Colonic mucosa (tissue), 4 donors: ENCODE measurements at places on chromosomes 16 and 17. TPM values are rescaled to one million over a fixed set of nuclear protein-coding genes. Genes with fewer than 3 reads are reported as not detected.

The STAC2 gene
- 0.15 TPM for total RNA-seq

The NATD1 gene
- 1.8 TPM for total RNA-seq

The FOXN1 gene
- total RNA-seq, result not detected

The GLOD4 gene
- total RNA-seq, result 103 TPM

The HS3ST3B1 gene
- 1.1 TPM for total RNA-seq

The CNTNAP4 gene
- total RNA-seq, result not detected

The TMEM98 gene
- total RNA-seq, result 138 TPM

The OR1F1 gene
- not detected for total RNA-seq

The ITGAX gene
- total RNA-seq, result 1.4 TPM

The CACNA1G gene
- 0.19 TPM for total RNA-seq

The CCL5 gene
- total RNA-seq, result 4.4 TPM

- peak; percentile 31 for DNase-seq
Measured at GRCh38 chr16:1224558-1224957, 510 bp downstream of the TPSG1 start.

DNA sequence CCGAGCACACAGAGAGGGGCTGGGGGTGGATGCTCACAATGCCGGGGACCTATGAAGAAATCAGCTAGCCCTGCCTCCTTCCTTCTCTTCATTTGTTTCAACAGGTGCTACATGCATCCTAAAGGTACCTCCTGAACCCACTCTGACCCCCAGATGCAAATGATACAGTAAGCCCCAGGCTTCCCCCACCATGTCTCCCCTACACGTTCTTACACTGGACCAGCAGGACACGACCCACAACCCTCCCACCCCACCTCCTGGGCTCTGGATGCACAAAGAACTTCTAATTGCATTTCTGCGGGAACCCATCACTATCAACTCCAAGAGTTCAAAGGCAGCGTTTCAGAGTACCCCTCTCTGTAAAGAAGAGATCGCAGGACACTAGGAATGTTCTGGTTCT is 2.1 kb downstream of the XYLT1 start:
- no peak for DNase-seq

GRCh38 chr16:6143020-6143419 is 1045.4 kb upstream of the EEF2KMT start:
- no peak for DNase-seq

GRCh38 chr17:52986056-52986662 is 827.6 kb upstream of the CA10 start:
- DNase-seq, result no peak

- no peak for DNase-seq
Measured at GRCh38 chr16:14527411-14528044, 102.5 kb downstream of the PARN start.

- DNase-seq, result no peak
Measured at GRCh38 chr16:66473654-66474519, 46.8 kb downstream of the BEAN1 start.

DNA sequence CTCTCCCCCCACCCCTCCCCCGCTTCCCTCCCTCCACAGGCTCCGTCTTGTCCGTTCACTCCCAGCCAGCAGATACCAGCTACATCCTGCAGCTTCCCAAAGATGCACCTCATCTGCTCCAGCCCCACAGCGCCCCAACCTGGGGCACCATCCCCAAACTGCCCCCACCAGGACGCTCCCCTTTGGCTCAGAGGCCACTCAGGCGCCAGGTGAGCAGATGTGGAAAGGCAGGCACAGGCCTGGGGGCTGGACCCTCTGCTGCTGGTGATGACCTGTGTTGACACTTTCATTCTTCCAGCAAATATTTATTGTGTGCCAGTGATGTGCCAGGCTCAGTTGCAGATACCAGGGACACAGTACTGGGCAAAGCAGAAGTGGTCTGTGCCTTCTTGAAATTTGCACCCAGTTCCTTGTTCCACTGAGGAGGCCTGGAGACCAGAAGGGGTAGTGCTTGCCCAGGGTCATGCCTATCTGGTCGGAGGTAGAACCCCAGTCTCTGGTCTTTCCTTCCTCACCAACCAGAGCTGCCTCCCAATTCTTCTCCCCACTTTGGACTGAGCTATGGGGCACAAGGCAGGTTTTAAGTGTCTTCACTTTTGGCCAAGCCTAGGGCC is 10.3 kb upstream of the ABCC3 start:
- no peak for DNase-seq

DNA sequence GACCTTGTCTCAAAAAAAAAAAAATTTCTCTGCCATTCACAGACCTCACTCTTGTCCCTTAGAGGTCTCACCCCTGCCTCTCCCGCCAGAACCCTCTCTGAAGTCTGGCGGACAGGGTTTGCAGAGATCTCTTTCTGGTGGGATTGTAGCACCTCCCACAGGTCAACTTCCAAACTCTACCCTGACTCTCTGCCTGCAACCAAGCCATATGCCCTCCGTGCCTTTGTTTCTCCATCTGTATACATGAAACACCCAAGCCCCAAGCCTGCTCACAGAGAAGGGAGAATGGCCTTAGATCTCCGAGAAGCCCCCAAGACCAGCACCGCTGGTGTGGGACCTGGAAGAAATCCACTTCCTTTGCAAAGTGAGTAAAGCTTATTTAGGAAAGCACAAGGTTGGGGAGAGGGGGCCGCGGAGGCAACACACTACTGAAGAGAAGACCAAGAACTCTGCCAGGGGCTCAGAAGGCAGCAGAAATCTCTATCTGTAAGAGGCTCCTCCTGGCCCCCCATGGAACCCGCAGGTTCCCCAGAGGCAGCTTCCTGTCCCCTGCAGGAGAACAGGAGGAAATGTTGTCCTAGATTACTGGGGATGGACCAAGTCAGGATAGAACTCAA is 219.9 kb downstream of the C16orf78 start:
- DNase-seq, result no peak

DNA sequence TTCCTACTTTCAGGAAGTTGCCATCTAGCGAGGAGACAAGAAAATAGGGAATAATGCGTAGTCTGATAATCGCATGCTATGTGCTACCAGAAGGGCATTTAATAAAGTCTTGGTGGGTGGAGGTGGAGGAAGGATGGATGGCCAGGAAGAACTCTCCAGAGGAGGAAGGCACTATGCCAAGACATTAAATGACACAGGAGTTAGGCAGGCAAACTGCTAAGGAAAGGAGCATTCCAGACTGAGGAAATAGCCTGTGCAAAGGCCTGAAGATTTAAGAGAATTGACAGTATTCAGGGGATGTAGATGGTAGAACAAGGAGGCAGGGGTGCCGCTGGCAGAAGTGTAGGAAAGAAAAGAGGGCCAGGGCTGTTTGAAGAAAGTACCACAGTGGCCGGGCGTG is 19.3 kb upstream of the ARHGAP44 start:
- DNase-seq, result no peak

DNA sequence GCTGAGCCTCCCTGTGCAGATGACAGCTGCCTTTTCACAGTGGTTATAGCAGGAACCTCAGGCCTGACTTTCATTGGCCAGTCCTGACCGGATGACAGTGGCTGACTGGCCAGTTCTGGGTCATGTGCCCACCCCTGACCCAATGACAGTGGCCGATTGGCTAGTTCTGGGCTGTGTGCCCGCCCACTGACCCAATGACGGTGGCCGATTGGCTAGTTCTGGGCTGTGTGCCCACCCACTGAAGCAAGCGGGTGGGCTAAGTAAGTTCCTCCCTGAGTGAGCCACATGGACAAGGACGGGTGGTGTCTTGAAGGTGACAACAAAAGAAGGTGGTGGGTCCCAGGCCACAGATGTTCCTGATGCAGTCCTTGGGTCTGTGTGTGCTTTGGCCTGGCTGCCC is 9.5 kb downstream of the DEF8 start:
- no peak for DNase-seq

GRCh38 chr17:65855245-65855644 is 293.8 kb upstream of the AXIN2 start:
- peak; percentile 36 for DNase-seq

- DNase-seq, result no peak
Measured at GRCh38 chr16:82671741-82672140, 45.0 kb downstream of the CDH13 start.

- no peak for DNase-seq
Measured at GRCh38 chr16:89484923-89485679, 5.3 kb downstream of the ANKRD11 start.

DNA sequence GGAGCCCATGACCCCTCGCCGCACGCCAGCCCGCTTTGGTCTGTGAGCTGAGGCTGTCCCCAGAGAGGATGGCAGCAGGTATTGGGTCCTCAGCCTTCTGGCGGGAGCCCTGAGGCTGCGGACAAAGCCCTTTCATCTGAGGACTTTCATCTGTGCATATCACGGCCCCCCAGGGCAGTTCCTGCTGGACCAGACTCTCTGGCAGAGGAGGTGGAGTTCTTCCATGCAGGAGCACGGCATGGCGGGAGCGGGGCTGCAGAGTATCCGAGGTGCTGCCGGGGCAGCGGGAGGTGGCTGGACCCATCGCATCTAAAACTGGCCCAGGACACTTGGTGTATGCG is 18.8 kb downstream of the DHX38 start:
- DNase-seq, result no peak

DNA sequence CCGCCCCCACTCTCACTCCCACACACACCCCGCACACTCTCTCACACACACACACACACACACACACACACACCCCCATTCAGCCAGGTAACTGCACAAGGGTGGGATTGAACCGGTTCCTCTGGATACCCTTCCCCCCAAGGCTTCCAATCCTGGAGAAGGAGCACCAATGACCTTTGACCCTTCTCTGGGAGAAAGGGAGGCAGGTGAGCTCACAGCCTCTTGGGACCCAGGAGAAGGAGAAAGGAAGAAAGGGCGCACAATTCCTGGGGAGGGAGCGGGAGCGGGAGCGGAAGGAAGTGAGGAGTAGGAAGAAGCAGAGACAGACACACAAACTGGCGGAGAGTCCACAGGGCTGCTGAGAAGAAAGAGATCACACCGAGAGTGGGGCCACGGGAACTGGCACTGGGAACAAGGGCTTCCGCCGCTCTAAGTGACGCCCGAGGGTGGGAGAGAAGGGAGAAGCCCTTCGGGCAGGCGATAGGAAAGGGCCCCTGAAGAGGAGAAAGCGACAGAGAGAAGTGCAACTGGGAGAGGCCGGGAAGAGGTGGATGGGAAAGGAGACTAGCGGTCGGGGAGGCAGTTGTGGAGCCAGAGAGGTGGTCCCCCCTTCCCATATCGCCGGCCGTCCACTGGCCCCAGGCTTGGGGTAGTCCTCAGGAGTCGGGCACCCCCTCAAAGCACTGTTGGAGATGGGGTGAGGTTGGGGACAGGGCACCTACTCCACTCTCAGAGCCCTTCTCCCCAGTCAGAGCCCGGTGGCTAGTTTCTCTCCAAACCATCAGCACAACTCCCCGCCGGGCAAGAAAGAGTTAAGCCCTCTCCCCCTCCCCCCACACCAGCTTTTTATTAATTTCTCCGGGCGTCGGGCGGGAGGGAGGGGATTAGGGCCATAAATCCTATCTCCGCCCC is 1.3 kb downstream of the SAMD14 start:
- no peak for DNase-seq

GRCh38 chr17:42608305-42609181 is 631 bp downstream of the RETREG3 start:
- no peak for DNase-seq

DNA sequence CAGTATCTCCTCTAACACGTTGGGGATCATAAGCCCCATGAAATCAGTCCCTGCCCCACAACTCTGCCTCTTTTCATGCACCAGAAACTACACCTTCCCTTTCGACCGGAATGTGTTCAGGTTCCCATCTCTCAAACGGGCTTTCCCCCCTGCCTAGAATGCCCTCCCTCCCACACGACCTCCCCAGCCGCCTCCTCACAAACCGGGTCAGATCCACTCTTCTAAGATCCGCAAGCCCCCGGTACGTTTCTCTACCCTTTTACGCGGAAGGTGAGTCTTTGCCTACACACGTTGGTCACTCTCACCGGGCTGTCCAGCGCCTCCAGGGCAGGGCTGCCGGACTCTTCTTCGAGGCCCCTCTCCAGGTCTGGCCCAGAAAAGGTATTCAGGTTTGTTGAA is 708 bp downstream of the DHX33 start:
- no peak for DNase-seq

- no peak for DNase-seq
Measured at GRCh38 chr16:84667600-84668309, 19.4 kb downstream of the KLHL36 start.

DNA sequence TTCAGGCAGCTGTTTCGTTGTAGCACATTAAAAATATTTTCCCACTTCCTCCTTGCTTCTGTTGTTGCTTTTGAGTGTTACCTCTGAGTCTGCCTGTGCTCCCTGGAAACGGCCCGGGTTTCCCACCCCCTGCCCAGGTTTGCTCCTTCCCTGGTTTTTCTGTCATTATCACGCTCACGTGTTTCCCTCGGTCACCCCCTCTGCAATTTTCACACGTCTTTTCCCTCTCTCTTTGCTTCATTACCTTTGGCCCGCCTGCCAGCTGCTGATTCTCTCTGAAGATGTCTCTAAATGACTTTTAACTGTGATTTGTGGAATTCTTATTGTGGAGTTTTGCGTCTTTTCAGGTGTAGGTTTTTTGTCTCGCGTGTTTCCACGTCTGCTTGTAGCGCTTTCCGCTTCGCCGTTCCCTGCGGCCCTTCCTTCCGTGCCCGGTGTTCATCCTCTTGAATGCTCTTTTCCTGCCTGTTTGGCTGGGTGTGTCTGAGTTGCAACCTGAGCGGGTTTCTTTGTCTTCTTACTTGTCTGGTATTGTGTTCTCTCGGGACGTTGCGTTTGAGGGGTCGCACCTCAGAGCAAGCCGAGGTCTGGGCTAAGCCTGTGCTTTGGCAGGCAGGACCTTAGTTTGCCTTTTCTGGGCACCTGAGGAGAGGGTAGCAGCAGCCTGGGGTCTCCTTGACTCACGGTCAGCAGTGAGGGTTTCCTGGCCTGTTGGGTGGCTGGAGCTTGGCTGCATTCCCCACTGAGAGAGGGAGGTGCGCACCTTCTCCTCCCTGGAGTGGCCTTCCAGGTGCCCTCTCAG is 96.3 kb upstream of the ZNF750 start:
- DNase-seq, result no peak

DNA sequence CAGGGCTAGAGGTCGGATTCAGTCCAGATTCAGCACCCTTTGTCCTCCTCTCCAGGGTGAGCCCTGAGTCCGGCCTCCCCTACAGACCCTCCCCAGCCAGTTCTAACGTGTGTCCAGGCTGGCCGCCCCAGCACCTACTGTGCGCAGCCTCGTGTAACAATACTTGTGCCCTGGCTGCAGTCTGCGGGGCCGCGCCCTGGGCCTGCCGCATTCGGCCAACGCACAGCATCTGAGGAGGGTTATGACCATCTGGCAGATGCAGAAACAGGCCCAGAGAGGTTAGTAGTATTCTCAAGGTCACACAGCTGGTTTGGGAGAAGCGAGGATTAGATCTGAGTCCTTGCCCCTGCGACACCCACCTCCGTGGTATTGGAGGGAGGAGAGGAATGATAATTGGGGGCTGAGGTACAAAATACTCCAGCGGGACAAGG is 968 bp downstream of the RIPOR1 start:
- no peak for DNase-seq

- peak; percentile 69 for DNase-seq
Measured at GRCh38 chr17:1275962-1276736, 3.3 kb upstream of the TRARG1 start.
